ENCODE measurements at places on chromosomes 1 and 21.

- DNase-seq: no peak
These were observed 4.8 kb upstream of the RPE65 start for GRCh38 chr1:68454534-68454933.

DNA sequence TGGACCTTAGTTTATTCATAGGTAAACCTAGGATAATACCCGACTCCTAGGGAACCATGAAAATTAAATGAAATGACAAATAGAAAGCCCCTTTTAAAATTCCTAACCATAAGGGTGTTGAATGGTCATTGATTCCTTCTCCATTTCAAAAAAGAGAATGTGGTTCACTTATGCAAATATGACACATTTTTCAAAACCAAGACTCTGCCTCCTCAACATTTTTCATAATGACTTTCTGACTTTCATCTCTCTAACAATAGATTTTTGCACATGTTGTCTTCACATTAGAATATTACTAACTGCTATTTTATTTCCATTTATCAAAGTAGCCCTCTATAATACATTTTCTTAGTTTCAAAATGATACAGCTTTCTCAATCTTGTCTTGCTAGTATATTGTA lies 169.1 kb downstream of the NTNG1 start:
- no peak for DNase-seq

GRCh38 chr21:44706026-44706705 lies 5.2 kb downstream of the TSPEAR start:
- DNase-seq: no peak

DNA sequence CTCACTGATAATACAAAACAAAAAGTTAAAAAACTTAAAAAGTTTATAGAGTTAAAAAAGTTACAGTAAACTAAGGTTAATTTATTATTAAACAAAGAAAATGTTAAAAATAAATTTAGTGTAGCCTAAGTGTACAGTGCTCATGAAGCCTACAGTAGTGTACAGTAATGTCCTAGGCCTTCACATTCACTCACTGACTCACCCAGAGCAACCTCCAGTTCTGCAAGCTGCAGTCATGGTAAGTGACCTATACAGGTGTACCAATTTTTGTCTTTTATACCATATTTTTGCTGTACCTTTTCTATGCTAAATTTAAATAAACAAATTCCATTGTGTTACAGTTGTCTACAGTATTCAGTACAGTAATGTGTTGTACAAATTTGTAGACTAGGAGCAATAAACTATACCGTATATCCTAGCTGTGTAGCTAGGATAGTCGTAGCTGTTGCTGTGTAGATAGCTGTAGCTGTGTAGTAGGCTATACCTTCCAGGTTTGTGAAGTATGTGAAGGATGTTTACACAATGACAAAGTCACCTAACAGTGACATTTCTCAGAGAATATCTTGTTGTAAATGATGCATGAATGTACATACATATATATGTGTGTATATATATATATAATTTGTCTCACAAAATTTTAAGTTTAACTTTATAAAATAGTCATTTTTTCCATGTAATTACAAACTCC lies 140.2 kb downstream of the TGFB2 start:
- no peak for DNase-seq

DNA sequence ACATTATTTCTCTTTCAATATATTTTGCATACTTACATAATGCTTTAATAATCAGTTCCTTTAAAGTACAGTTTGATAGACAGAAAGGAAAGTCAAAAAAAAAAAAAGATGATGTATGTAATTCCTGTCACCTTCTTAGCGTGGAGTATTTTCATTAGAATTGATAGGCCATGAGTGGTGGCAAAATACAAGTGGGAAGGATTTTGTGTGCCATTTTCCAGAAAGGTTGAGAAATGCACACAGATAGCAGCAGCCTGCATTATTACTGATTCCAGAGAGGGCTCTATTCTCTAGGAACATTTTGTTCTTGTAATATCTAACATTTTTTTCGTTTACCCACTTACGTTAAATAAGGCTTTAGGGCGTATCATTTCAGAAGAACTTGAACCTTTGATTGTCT lies 475.6 kb downstream of the DSCAM start:
- no peak for DNase-seq

DNA sequence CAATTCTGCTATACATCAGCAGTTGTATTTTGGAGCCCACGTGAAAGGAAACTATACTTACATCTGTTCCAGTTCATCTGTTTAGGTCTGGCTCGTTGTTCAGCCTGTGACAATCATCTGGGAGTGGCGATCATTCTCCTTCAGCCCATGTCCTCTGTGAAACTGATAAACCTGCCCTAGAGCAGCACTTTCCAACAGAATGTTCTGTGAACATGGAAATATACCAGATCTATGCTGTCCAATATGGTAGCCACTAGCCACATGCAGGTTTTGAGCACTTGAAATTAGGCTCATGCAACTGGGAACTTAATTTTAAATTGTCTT lies 24.5 kb upstream of the COQ8A start:
- DNase-seq: no peak

- no peak for DNase-seq
These were observed 124.2 kb downstream of the KCNN3 start for GRCh38 chr1:154745750-154746425.

DNA sequence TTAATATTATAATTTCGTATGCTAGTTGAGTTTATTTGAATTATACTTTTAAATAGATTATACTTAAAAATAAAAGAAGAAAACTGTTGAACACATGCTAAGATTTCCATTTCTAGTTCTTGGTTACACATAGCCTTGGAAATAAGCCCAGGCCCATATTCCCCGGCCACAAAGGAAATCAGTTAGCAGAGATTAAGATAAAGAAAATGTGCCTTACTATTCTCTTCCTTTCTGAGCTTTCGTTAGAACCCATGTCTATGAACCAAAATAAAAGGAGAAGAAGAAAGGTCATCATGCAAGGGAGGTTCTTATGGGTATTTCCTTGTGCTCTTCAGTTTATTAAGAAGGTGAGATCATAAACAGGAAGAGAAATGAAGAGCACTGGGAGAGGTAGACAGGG lies 32.3 kb upstream of the CRP start:
- no peak for DNase-seq

DNA sequence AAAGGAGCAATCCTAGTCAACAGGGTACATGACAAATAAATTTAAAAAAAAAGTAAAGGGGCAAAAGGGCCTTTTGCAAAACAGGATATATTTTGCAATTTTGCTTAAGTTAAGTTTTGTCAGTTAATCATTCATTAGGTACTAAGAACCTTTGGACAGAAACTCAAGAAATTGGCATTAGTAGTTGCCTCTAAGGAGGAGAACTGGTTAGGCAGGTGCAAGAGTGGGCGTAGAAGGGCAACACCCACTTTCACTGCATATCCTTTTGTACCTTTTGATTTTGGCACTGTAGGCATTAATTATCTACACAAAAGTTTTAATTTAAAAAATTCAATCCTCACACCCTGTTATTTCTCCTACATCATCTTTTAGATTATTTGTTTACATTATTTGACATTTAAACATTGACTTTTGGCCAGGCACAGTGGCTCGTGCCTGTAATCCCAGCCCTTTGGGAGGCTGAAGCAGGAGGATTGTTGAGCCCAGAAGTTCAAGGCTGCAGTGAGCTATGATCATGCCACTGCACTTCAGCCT lies 4.3 kb downstream of the DDAH1 start:
- no peak for DNase-seq

GRCh38 chr1:89607586-89608318 lies 25.2 kb upstream of the LRRC8C start:
- no peak for DNase-seq

GRCh38 chr1:101004670-101005069 lies 20.9 kb downstream of the DPH5 start:
- DNase-seq: no peak

- DNase-seq: no peak
These were observed 233.5 kb upstream of the SGIP1 start for GRCh38 chr1:66300280-66300971.

GRCh38 chr21:14683063-14683462 lies 136.9 kb upstream of the SAMSN1 start:
- no peak for DNase-seq

GRCh38 chr1:38735651-38736161 lies 123.9 kb downstream of the RRAGC start:
- no peak for DNase-seq

GRCh38 chr1:217273866-217274265 lies 357.0 kb downstream of the GPATCH2 start:
- no peak for DNase-seq

DNA sequence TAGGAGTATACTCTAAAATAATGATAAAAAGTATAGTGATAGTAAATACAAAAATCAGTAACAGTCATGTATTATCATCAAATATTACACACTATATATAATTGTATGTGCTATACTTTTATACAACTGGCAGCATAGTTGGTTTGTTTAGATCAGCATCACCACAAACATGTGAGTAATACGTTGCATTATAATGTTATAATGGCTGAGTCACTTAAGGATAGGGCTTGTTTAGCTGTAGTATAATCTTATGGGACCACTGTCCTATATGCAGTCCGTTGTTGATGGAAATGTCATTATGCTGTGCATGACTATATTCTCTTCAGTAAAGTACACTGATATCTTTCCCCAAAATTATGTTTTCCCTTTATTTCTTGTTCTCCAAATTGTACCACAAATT lies 92.8 kb downstream of the LYPLAL1 start:
- DNase-seq: no peak

- DNase-seq: no peak
These were observed 586 bp downstream of the CHI3L2 start for GRCh38 chr1:111227851-111228747.

DNA sequence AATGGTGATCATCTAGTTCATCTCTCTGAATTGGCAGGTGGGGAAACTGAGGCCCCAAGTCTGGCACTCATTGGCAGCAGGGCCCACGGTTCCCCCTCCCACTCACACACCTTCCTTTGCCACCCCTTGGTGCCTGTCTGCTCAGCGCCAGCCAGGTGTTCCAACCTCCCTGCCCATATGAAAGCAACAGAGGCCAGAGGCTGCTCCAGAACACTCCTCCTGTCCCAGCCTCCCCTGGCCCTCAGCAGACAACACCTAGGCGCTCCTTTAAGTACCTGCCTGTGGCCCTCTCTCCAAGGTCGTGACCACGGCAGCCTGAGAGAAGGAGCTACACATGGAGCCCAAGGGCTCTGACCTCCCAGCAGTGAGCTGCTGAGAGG lies 362.3 kb upstream of the VAMP3 start:
- DNase-seq: no peak

- DNase-seq: no peak
These were observed 247.9 kb downstream of the NPHP4 start for GRCh38 chr1:5744341-5744740.

DNA sequence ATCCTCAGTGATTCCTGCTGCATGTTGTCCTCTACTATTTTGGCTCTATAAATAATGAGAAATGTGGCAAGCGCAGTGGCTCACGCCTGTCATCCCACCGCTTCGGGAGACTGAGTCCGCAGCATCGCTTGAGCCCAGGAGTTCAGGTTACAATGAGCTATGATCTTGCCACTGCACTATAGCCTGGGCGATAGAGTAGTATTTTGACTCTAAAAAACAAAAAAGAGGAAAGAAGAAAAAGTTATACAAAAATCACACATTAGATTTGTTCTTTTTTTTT lies 756 bp upstream of the SLC25A44 start:
- no peak for DNase-seq

GRCh38 chr1:246549665-246550064 lies 16.4 kb downstream of the TFB2M start:
- no peak for DNase-seq

DNA sequence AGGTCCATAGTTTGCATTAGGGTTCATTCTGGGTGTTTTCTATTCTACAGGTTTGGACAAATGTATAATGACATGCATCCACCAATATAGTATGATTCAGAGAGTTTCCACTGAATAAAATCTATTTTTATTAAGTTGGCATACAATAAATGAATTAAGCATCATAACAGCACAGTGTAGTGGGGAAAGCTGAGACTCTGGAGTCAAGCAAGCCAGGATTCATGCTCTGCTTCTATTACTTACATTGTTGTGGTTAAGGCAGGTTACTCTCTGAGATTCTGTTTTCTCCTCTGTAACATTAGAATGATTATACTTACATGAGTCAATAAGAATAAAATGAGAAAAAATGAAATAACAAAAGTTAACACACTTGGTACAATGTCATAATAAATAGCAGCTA lies 131.3 kb downstream of the SLC30A10 start:
- no peak for DNase-seq

GRCh38 chr1:229479660-229480399 lies 28.3 kb downstream of the NUP133 start:
- no peak for DNase-seq

DNA sequence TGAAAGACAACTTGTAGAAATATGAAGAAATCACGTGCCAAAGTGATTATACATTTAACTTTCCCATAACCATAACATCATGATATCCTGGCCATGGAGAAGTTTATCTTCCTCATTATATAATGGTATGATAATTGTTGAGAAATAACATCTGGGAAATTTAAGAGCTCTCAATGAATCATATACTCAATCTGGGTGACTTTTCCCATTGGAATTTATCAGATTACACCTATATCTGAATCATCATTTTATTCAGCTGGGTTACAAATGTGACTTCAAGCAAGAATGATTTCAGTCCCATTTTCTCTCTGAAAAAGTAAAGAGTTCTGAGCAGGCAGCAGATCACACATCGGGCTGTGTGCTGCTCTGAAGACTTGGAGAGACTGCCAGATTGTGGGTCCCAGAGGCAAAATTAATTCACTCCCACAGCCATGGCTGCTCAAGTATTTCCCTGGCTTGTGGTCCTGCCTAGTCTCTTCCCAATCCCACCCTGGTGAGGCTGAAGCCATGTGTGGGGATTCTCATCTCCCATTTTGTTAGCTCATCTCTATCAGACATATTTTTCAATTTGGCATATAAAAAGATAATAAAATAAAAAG lies 278.0 kb downstream of the MRPL39 start:
- no peak for DNase-seq

- DNase-seq: no peak
These were observed 15.3 kb downstream of the LDLRAD1 start for GRCh38 chr1:54002544-54003248.

DNA sequence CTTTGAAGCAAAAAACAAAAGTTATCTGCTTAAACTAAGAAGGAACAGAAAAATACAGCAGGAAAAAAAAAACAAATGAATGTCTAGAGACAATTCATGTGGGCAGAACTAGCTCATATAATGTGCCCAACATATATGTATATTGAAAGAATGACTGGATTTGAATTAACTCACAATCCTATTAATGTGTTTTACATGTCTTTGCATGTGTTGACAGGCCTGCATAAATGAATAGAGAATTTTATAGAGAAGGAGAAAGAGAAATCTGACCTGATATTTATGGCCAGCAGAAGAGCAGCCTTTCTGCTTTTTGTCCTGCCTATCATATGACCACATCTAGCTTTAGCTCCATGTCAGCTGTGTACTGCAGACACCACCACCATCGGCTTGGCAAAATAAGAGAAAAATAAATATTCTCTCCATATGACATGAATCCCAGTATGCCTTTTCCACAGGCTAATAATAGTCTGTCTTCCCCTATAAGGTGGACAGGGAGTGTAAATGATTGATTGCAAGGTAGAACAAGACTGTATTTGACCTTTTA lies 171.5 kb upstream of the PALMD start:
- DNase-seq: no peak

- no peak for DNase-seq
These were observed 31.3 kb downstream of the KIRREL1 start for GRCh38 chr1:158024737-158025136.

- DNase-seq: no peak
These were observed 6.4 kb upstream of the LRP8 start for GRCh38 chr1:53334312-53334711.

- DNase-seq: peak; percentile 76
These were observed 30.8 kb downstream of the ELAVL4 start for GRCh38 chr1:50139339-50140181.

All from NCI-H345 (cell line).